CD8-positive, alpha-beta memory T cell (primary cell): ENCODE measurements at places on chromosomes 7 and 10. TPM values are rescaled to one million over a fixed set of nuclear protein-coding genes. Genes with fewer than 3 reads are reported as not detected.

ASZ1 gene
- not detected for total RNA-seq

AMZ1 gene
- 0.07 TPM for total RNA-seq

GDF2 gene
- not detected for total RNA-seq

SH2B2 gene
- 1.8 TPM for total RNA-seq

NDUFA5 gene
- total RNA-seq = 66.3 TPM

DNA sequence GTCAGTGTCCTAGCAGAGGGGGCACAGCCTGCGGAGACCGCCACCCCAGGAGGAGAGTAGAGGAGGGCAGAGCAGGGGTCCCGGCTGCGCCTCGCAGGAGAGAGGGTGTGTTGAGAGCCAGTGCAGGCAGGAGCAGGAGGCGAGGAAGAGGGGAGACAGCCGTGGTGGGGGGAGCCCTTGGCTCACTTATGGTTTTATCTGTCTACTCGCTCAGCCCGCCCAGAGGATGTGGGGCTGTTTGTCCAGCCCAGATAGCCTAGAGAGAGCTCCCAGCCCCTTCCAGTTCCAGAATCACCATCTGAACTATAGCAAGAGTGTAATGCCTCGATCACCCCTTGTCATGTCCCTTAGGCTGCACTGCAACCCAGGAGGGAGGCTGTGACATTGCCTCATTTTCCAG lies 26.6 kb downstream of the SLC29A3 start:
- H3K27me3 ChIP-seq = no peaks in the 10 kb centered on the region
- no peaks in the 10 kb centered on the region for H3K4me1 ChIP-seq
- no peak overlapping the region for H3K27ac ChIP-seq
- no peak for DNase-seq

- DNase-seq = peak; percentile 77
- peaks cover 7% of the 10 kb centered on the region for H3K4me1 ChIP-seq
- H3K4me3 ChIP-seq = no peak overlapping the region
- no peak overlapping the region for H3K27ac ChIP-seq
These were observed 9.2 kb upstream of the PWWP2B start for GRCh38 chr10:132387764-132388210.

GRCh38 chr7:39383136-39383535 lies 183.1 kb upstream of the YAE1 start:
- no peaks in the 10 kb centered on the region for H3K36me3 ChIP-seq
- no peak overlapping the region for H3K4me3 ChIP-seq
- H3K4me1 ChIP-seq = no peaks in the 10 kb centered on the region
- no peaks in the 10 kb centered on the region for H3K27me3 ChIP-seq

- no peak for DNase-seq
- H3K36me3 ChIP-seq = no peaks in the 10 kb centered on the region
- no peaks in the 10 kb centered on the region for H3K27me3 ChIP-seq
- H3K4me3 ChIP-seq = no peak overlapping the region
- no peaks in the 10 kb centered on the region for H3K4me1 ChIP-seq
- no peak overlapping the region for H3K27ac ChIP-seq
These were observed 529.8 kb upstream of the IGFBP3 start for GRCh38 chr7:46450886-46451285.

DNA sequence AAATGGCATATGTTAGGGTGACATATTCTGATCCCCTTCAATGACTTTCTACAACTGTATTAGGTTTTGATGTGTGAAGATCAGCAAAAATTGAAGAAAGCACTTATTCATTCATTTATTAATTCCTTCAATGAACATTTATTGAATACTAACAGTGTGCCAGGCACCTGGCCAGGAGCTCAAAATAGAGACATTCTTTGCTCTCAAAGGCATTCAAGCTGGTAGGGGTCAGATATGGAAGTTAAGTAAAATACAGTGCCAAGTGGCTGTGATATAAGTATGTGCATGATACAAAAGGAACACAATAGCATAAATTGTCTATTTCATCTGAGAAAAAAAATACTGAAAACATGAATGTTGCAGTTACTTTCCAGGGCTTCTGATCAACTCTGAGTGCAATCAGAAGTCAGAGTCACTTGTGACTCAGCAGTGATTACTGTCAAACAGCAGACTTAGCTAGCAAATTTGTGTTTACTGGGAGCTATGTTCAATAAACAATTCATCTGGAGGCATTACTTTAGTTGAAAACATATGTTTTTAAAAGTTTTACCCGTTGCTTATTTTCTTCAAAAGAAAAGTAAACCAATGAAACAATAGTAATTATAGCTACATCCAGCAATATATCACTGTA lies 60.4 kb upstream of the CACNB2 start:
- no peak overlapping the region for H3K4me3 ChIP-seq
- DNase-seq = no peak
- H3K27me3 ChIP-seq = no peaks in the 10 kb centered on the region
- H3K27ac ChIP-seq = no peak overlapping the region
- no peaks in the 10 kb centered on the region for H3K4me1 ChIP-seq
- no peaks in the 10 kb centered on the region for H3K36me3 ChIP-seq

DNA sequence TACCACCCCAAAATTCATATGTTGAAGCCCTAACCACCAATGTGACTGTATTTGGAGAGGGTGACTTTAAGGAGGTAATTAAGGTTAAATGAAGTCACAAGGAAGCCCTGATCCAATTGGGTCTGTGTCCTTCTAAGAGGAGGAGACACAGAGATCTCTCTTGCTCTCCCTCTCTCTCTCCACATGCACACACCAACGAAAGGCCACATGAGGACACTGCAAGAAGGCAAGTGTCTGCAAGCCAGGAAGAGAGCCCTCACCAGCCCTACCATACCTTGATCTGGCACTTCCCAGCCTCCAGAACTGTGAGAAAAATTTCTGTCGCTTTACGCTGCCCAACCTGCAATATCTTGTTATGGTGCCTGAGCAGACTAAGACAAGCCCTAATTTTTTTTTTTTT lies 56.0 kb upstream of the NEBL start:
- H3K4me1 ChIP-seq = no peaks in the 10 kb centered on the region
- no peaks in the 10 kb centered on the region for H3K36me3 ChIP-seq
- no peak for DNase-seq
- H3K27ac ChIP-seq = no peak overlapping the region
- no peak overlapping the region for H3K4me3 ChIP-seq

DNA sequence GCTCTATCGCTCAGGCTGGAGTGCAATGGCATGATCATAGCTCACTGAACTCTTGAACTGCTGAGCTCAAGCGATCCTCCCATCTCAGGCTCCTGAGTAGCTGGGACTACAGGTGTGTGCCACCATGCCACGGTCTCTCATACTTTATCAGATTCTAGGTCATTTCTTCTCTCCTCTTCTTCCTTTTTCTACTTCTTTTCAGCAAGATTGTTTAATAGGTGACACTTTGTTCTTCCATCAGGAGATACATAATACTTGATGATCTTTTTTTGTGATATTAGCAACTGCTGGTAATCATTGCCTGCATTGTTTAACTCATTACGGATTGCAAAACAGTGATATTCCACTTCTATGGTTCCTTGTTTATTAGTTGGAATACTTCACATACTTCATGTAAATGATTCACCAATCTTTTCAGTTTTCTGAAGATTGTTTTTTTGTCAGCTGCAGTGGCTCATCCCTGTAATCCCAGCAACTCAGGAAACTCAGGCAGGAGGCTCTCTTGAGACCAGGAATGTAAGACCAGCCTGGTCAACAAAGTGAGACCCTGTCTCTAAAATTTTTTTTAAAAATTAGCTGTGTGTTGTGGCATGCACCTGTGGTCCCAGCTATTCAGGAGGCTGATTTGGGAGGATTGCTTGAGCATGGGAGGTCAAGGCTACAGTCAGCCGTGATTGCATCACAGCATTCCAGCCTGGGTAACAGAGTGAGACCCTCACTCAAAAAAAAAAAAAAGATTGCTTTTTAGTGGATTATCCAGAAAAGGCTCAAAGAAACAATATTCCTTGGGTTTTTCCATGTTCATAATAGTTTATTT lies 36.2 kb upstream of the CHST3 start:
- peaks cover 10% of the 10 kb centered on the region for H3K4me1 ChIP-seq
- no peaks in the 10 kb centered on the region for H3K36me3 ChIP-seq
- no peaks in the 10 kb centered on the region for H3K27me3 ChIP-seq
- H3K27ac ChIP-seq = no peak overlapping the region
- no peak overlapping the region for H3K4me3 ChIP-seq

GRCh38 chr7:133394369-133394768 lies 141.5 kb downstream of the EXOC4 start:
- H3K4me1 ChIP-seq = no peaks in the 10 kb centered on the region
- no peaks in the 10 kb centered on the region for H3K36me3 ChIP-seq
- no peaks in the 10 kb centered on the region for H3K27me3 ChIP-seq
- DNase-seq = no peak
- H3K4me3 ChIP-seq = no peak overlapping the region

DNA sequence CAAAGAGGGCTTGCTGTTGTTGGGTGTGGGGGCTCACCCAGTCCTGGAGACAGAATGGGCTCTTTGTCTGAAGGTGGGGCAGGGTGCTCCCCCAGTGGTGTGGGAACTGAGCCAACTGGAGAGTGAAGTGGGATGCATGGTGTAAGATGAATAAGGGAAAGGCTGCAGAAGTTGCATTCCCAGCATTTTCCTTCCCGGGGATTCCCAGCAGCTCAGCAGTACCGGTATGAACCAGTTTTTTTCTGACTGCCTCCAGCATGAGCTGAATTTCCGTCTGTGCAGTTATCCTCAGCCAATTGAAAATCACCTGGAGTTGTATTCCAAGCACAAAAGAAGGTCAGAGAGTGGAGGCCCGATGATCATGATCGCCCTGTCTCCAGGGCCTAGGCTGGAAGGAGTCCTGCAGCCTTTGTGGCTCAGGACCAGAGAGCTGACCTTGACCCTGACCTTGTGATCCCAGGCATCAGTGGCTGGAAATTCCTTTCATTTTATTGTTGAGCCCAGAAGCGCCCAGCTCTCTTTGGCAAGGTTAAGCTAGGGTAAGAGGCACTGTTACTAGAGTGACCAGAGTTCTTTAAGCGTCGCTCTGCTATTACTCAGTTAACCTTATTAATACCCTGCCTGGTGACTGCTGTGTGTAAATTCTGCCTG lies 33.4 kb downstream of the OGDH start:
- H3K27ac ChIP-seq = peak overlapping the region; percentile 90
- peak overlapping the region; percentile 24 for H3K4me3 ChIP-seq
- H3K27me3 ChIP-seq = no peaks in the 10 kb centered on the region
- DNase-seq = no peak
- peaks cover 71% of the 10 kb centered on the region for H3K4me1 ChIP-seq

DNA sequence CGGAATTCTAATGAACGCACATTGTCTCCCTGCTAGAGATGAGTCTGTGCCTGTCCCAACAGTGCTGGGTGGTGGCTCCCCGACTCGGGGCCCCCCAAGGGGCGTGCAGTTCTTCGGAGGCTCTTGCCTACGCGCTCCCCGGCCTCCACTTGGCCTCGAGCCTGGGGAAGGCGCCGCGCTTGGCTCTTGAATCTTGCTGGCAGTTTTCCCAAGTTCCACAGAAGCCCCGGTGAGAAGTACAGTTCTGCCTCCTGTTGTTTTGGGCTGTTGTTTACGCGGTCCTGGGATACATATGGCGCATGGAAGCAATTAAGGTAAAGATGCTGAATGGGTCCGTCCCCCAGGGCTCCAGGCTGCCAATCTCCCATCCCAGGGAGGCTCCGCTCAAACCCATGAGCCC lies 32.6 kb upstream of the UNCX start:
- no peak overlapping the region for H3K4me3 ChIP-seq
- H3K27ac ChIP-seq = no peak overlapping the region
- no peak for DNase-seq
- no peaks in the 10 kb centered on the region for H3K27me3 ChIP-seq
- no peaks in the 10 kb centered on the region for H3K36me3 ChIP-seq

DNA sequence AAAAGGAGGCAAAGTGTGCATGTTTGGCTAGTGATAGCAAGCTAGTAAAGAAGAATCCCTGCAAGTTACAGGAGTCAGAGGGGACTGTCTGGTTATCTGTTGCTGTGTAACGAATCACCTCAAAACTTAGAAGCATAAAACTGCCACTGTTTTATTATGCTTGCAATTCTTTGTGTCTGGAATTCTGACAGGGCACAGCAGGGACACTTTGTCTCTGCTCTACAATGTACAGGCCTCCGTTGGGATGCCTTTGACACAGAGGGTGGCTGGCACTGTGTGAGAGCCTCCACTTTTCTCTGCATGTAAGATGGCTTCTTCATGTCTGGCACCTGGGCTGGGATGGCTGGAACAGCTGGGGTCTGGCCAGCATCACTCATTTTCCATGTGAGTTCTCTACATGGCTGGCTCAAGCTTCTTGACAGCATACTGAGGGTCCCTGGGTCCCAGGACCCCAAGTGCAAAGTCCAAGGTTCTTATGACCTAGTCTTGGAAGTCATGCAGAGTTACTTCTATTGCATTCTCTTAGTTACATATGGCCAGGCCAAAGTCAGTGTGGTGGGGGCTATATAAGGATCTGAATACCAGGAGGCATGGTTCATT lies 276.9 kb downstream of the RPS24 start:
- no peak overlapping the region for H3K27ac ChIP-seq
- no peaks in the 10 kb centered on the region for H3K27me3 ChIP-seq
- H3K4me1 ChIP-seq = no peaks in the 10 kb centered on the region
- H3K4me3 ChIP-seq = no peak overlapping the region
- DNase-seq = no peak
